ENCODE measurements at places on chromosomes 1 and 21. TPM values are rescaled to one million over a fixed set of nuclear protein-coding genes. Genes with fewer than 3 reads are reported as not detected.

ADAMTSL4 gene
- 18.4 TPM for total RNA-seq

DNALI1 gene
- total RNA-seq: 0.23 TPM

CLCNKA gene
- total RNA-seq: not detected

OR10J1 gene
- not detected for total RNA-seq

WDR3 gene
- 9.1 TPM for total RNA-seq

AKNAD1 gene
- 0.15 TPM for total RNA-seq

GBP1 gene
- 3.1 TPM for total RNA-seq

GNG4 gene
- 0.16 TPM for total RNA-seq
